NCI-H1105 (cell line): ENCODE measurements at places on chromosomes 4 and X.

GRCh38 chr4:94135701-94136100, 72.0 kb upstream of the SMARCAD1 start:
- DNase-seq: no peak

DNA sequence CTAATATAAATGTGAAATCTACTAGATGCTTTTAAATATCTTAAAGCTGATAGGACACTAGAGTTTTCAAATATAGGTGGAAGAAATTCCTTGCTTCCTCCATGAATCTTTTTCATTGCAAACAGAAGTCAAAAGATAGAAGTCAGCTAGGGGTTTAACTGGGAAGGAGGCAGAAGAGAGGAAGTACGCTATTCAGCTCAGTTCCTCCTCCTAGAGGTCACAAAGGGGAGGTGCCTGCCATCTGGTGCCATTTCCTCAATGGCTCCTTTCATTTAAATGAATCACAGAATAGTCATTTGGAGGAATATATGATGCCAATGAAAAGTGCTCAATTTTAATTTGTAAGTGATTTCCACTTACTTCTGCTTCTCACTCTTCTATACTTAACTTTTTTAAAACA, 8.5 kb downstream of the COL25A1 start:
- DNase-seq: no peak

GRCh38 chr4:29307755-29308154, 1412.4 kb upstream of the PCDH7 start:
- DNase-seq: no peak

DNA sequence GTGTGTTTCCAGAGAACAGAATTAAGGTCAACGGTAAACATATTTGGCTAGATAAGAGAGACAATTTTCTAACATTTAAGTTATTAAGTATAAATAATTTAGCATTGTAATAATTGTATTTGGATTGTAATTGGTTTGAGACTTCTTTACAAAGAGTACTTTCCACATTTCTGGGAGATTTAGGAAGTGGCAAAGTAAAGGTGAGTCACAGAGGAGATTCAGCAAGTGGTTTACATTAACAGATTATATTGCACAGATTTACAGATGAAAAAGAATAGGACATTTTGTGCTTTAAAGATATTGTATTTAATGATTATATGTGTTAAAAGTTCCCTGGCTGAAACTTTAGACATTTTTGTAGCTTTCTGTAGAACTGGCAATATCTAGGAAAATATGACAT, 584.4 kb upstream of the AADAT start:
- DNase-seq: no peak

DNA sequence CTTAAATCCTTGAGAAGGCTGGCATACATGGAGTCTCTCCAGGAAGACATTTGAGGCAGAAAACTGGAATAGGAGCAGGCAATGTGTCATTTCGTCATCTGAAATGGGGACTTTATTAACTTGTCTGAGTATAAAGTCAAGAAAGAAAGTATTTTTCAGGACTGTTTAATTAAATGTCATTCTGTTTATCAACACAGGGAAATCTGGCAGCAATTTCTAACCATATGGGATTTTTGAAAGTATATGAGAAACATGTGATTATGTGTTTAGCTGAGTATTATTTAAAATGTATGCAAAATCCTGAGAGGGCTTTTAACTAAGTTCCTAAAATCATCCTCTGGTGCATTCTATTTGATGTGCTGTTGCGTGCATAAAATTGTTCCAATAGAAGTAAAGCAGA, 3.9 kb upstream of the FAM9A start:
- no peak for DNase-seq

GRCh38 chr4:5812506-5813229, 80.2 kb downstream of the CRMP1 start:
- peak; percentile 21 for DNase-seq

- DNase-seq: no peak
Measured at GRCh38 chrX:75226280-75226679, 47.6 kb upstream of the UPRT start.

GRCh38 chr4:99506781-99507180, 4.0 kb upstream of the C4orf17 start:
- no peak for DNase-seq

DNA sequence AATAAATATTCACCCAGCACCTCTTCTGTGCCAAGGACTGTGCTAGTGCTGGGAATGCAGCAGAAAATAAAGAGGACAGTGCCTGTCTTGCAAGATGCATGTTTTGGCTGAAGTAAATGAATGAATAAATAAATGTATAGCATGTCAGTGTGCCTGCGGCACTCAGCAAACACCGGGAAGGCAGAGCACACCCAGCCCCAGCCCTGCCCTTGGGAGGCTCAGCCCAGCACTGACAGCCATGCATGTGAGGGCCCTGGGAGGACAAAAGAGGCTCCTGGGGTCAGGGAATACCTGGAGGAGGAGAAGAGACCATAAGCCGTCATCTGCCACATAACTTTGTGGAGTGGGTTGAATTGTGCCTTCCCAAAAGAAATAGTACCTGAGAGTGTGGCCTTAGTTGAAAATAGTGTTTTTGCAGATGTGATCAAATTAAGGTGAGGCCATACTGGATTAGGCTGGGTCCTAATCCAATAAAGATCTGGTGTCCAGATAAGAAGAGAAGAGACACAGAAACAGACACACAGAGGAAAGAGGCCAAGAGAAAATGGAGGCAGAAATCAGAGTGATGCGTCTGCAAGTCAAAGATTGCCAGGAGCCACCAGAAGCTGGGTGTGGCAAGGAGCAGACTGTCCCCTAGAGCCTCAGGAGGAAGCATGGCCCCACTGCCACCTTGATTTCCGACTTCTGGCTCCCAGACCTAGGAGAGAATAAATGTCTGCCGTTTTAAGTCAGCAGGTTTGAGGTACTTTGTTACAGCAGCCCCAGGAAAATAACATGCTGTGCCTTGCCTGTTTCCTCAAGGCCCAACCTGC, 16.3 kb downstream of the C4orf50 start:
- DNase-seq: no peak

GRCh38 chr4:118842055-118842454, 6.1 kb upstream of the SEC24D start:
- no peak for DNase-seq

DNA sequence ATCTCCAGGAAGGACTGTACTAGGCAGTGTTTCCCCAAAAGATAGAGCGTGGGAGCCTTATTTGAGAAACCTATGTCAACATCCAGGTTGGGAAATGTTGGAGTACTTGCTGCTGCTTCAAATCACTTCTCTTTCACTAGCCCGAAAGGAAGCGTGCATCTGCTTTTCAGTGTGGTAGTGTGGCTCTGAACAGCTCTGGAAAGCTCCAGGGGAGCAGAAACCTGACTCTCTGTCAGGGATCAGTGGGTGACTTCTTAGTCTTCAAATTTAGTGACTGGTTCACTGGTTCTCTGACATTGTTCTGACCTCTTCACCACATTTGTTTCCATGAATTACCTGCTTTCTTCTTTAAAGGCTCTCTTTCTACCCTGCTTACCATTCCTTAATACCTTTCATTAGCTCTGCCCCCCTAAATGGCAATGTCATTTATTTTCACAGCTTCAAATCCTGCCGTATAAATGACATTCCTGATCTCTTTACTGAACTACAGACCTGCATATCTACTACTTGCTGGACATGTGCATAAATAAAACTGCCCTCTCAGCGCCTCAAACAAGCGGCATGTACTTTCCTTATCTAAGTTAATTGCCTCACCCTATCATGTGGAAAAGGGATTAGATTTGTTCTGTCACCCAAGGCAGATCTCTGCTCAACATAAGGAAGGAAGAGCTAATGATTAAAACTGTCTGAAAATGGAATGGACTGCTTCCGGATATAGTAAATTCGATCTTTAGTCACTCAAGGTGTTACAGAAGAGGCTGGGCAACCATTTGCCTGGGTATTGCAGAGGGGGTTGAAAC, 37.0 kb downstream of the DLG3 start:
- no peak for DNase-seq

- no peak for DNase-seq
Measured at GRCh38 chr4:120399826-120400225, 333.2 kb upstream of the MAD2L1 start.

DNA sequence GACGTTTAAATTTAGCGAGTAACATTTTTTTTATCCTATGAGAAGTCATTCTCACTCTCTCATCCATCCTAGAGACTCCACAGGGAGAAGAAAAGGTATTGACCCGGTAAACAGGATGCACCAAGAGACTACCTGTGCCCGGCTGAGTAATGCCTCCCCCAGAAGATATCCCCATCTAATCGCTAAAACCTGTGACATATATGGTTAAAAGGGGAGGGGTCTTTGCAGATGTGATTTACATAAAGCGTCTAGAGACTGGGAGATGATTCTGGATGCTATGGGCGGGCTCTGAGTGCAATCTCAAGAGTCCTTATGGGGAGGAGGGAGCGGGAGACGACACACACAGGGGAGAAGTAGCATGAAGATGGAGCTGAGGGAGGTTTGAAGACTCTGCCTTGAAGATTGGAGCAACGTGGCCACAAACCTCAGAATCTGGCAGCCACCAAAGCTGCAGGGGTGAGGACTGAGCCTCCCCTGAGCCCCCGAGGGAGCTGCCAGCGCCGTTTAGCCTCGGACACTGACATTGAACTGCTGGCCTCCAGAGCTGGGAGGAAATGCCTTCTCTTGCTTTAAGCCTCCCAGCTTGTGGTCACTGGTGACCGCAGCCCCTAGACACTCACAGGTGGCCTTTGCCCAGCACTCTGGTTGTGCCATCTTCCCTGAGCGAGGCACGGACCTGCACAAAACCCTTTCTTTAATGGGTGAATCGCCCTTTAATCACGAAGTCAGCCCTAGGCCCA, 11.2 kb downstream of the ABLIM2 start:
- DNase-seq: no peak

DNA sequence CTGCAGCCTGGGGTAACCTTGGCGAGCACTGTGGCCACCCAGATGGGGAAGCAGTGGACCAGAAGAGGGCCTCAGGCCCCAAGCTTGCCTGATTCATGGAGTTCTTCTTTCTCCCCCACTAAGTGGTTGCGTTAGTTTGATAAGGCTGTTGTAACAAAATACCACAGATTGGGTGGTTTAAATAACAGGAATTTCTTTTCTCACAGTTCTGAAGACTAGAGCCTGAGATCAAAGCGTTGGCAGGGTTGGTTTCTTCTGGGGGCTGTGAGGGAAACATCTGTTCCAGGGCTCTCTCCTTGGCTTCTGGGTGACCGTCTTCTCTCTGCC, 105.7 kb upstream of the GATB start:
- no peak for DNase-seq

GRCh38 chrX:123581586-123581985, 151.3 kb downstream of the THOC2 start:
- no peak for DNase-seq

DNA sequence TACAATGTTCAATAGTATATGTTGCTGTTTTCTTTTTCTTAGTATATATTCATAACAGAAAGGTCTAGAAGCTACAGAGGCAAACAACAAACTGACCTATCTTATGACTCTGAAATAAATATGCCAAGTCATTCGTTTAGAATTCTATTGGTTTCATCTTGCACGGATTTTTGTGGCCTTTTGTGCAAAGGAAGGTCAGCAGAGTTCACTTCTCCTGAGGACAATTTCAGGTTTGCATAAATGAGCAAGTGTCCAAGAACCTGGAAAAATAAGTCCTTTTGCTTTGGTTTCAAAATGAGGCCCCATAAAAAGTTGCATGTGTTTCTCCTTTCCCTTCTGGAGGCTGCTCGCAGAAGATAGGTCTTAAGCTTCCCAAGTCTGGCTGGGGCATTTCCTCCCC, 156.9 kb downstream of the APBB2 start:
- DNase-seq: no peak
